Fibroblast of skin of left quadriceps (primary cell): ENCODE measurements at places on chromosomes 1 and 21.

- DNase-seq: peak; percentile 81
Observed at GRCh38 chr1:151130987-151131586, 15.3 kb downstream of the SEMA6C start.

GRCh38 chr1:23574265-23574754 lies 15.0 kb upstream of the ID3 start:
- DNase-seq: no peak

GRCh38 chr1:167412072-167412471 lies 106.3 kb downstream of the CD247 start:
- DNase-seq: no peak

DNA sequence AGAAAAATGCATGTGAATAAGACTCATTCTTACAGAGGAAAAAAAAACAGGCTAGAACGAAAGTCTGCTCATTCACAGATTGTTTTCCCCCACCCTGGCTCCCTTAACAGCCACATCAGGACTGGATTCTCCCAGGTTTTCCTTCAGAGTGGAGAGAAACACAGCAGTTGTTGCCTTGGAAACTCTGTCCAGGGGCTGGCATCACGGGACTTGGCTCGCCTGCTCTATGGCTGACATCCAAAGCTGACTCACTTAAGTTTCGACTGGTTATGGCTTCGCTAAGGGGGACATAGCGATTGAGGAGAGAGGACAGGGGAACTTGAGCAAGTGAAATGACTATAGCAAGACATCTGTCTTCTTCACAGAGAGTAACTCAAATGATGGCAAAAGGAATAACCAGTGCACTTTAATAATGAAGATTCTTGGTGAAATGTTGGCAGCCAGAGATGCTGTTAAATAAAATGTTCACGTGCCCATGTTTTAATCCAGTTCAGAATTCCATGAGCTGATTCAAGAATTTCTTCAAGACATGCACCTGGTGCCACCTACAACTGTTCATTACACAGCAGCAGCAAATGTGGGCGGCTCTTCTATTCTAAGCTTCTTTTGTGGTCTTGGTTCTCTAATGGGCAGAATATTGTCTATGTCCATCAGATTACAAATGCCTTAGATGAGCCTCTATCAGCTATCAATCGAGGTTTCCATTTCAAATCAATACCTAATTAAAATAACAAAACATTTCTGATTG lies 21.8 kb downstream of the MIS18A start:
- peak; percentile 74 for DNase-seq

GRCh38 chr1:1462318-1462966 lies 9.1 kb upstream of the ATAD3B start:
- no peak for DNase-seq

DNA sequence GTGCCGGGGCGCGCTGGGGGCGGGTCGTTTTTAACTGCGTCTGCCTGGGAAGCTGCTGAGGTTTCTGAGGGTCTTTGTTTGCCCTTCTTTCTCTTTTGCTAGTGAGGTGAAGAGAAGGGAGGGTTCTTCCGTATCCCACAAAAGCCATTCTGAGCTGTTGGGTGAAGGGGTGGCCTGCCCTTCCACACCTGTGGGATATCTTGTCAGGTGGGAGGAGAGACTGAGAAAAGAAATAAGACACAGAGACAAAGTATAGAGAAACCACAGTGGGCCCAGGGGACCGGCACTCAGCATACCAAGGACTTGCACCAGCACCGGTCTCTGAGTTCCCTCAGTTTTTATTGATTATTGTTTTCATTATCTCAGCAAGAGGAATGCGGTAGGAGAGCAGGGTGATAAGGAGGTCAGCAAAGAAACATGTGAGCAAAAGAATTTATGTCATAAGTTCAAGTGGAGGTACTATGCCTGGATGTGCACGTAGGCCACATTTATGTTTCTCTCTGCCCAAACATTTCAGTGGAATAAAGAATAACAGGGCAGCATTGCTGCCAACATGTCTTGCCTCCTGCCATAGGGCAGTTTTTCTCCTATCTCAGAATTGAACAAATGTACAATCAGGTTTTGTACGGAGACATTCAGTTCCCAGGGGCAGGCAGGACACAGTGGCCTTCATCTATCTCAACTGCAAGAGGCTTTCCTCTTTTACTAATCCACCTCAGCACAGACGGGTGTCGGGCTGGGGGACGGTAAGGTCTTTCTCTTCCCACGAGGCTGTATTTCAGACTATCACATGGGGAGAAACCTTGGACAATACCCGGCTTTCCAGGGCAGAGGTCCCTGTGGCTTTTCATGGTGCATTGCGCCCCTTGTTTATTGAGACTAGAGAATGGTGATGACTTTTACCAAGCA lies 972 bp downstream of the PGBD2 start:
- no peak for DNase-seq

- no peak for DNase-seq
Observed at GRCh38 chr1:204529371-204529895, 13.2 kb downstream of the MDM4 start.

DNA sequence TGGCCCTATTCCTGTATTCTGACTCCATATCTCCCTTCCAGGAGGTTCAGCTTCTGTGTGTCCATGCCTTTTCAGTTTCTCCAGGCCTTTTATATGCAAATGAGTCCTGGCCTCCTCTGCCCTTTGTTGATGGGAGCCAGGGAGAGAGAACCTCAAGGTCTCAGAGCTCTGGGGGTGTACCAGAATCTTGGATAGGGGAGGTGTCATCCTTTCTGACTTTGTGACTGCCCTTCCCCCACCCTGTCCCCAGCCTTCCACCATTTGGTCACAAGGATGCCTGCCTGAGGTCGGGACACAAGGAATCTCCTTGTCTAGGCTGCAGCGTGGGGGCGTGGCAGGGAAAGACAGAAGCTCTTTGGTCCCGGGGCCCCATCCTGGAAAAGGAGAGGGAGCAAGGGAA lies 18.6 kb downstream of the LURAP1 start:
- DNase-seq: no peak

DNA sequence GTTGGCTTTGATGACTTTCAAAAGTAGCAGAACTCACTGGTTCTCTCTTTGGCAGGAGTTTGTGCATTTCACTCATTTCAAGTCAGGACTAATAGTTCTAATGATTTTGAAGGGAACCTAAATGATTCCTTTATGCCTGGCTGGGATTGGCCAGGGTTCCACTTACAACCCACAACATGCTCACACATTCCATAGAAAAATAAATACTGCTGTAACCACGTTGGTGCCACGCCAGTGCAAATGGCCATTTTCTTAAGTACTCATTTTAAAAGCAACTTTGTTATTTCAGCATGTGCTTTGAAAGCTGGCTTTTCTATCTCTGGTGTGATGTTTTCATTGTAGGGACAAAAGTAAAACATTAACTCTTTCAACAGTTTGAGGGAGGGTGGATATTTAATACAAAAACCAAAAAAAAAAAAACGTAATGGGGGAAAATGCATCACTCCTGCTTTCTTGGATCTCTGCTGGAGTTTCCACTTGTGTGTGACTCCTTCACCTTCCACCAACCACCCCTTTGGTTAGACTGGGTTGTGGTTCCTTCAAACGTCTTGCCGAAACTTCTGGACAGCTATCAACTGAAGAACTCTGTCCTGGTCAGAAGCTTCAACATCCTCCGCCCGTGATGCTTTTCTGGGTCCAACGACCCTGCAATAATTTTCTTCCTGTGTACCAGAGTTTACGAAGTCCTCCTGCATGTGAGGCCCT lies 300.4 kb upstream of the RUNX1 start:
- no peak for DNase-seq

- no peak for DNase-seq
Observed at GRCh38 chr1:98688110-98688739, 26.7 kb downstream of the SNX7 start.
